Nephron progenitor cell (in vitro differentiated cells): ENCODE measurements at places on chromosomes 16 and 17.

DNA sequence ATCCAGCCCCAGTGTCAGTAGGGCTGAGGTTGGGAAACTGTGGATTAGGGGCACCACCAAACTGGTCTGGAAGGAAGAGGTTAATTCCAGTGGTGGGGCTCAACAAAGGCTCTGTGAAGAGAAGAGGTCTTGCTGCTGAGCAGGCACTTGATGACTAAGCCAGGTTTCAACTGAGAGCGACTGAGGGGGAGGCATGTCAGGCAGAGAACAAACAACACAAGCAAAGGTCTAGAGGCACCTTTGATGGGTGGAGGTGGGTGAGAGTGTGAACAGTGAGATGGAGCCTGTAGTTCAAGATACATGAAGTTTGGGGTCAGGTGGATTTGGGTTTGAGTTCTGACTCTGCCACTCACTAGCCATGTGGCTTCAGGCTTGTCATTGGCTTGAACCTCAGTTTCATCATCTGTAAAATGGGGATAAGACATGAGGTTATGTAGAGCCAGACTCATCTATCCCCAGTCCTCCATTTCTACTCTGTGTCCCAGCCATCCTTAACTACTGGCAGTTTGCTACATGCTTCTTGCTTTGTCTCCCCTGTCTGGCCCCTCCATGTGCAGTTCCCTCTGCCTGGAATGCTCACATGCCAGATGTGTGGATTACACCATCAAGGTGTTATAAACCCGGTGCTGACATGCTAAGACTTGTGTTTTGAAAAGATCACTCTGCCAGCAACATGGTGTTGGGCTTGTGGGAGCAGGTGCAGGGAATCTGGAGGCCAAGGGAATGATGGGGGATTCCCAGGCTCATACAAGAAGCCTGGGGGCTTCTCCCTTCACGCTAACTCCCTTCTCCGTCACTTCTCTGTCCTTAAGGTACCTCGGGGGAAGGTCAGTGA, 3.0 kb upstream of the RMI2 start:
- no peak for DNase-seq

GRCh38 chr16:88803264-88803987, at the start of gene CDT1:
Gene CDT1 (plus strand): TSS chr16:88803789. CDS start chr16:88803832, 43 bp downstream.
- DNase-seq: peak; percentile 84

DNA sequence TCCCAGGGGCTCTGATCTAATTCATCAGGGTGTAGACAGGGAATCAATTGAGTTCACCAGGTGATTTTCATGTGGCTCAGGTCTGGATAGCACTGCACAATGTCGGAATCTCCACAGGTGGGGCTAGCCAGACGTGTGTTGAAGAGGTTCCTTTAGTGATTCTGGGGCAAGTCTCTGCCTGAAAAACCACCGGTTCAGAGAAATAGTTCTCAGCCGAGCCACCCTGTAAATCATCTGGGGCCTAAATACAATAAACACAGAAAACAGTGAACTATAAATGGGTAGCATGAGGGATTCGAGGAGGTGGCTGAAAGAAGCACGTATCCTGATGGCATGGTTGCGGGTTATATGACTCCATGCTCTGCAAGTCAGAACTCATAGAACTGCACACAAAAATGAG, 21.3 kb downstream of the ASPA start:
- DNase-seq: no peak

- peak; percentile 57 for DNase-seq
Measured at GRCh38 chr16:565419-566330, 1.1 kb upstream of the NHLRC4 start.

DNA sequence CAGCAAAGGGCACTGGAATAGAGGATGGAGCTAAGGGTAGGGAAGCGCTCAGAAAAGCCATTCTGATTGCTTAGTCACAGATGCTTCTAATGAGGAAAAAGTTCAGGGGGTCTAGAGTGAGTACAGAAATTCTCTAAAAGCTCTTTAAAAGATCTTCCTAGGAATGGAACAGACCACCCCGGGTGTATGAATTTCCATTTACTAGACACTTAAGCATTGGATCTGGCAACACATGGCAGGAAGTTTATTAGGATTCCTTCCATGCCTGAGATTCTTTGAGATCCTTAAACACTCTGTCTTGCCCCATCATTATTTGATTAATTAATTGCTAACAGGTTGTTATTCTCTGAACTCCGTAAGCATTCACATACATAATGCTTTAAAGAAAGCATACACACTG, 8.5 kb downstream of the KRTAP9-7 start:
- no peak for DNase-seq

- no peak for DNase-seq
Measured at GRCh38 chr17:43979671-43980070, 24.8 kb upstream of the NAGS start.

- DNase-seq: no peak
Measured at GRCh38 chr16:31064882-31065461, 9.1 kb downstream of the ZNF668 start.

GRCh38 chr16:3938471-3938842, 57.9 kb upstream of the CREBBP start:
- DNase-seq: no peak

GRCh38 chr17:75260641-75261335, 618 bp downstream of the GGA3 start:
- DNase-seq: no peak

DNA sequence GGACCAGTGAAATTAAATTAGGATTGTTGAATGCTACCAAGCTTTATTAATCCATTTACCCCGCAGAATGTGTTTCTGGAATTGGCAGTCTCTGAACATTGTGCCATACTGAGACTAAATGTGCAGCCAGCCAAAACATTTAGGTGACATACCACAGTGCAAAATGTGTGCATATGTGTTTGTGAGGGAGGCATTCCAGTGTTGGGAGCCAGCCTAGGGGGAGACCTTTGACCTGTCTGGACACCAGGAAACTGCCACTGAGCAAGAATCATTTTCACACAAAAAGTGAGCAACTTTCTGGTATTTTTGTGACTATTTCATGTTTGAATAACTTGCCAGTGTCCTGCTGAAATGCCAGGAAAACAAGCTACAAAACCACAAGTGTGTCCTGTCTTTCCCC, 64.7 kb upstream of the SLC12A3 start:
- DNase-seq: no peak

- DNase-seq: no peak
Measured at GRCh38 chr16:90004577-90004976, 14.7 kb downstream of the DBNDD1 start.

GRCh38 chr16:70715860-70716357, 30.1 kb upstream of the MTSS2 start:
- no peak for DNase-seq

GRCh38 chr17:34306466-34306865, 12.8 kb upstream of the CCL8 start:
- DNase-seq: no peak

DNA sequence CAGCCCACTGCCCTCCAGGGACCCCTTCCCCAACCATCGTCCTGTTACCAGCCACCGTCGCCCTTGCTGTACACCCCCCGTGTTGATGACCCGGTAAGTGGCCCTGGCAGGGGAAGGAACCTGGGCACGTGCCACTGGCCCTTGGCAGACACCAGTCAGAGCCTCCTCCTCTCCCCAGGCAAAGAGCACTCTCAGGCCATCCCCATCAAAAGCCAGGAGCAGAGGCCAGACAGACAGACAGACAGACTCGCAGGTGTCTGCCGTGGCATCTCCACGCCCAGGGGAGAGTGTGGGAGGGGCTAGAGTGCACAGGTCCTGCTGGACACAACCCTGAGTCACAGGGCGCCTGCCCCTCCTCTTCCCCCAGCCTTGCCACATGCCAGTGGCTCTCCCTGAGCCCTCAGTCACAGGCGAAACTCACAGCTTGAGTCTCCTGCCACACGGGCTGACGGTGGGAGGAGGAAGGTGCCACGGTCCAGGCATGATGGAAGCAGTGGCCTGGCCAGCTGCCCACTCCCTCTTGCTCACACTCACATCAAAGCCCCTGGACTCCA, 7.8 kb downstream of the CLCN7 start:
- DNase-seq: no peak

DNA sequence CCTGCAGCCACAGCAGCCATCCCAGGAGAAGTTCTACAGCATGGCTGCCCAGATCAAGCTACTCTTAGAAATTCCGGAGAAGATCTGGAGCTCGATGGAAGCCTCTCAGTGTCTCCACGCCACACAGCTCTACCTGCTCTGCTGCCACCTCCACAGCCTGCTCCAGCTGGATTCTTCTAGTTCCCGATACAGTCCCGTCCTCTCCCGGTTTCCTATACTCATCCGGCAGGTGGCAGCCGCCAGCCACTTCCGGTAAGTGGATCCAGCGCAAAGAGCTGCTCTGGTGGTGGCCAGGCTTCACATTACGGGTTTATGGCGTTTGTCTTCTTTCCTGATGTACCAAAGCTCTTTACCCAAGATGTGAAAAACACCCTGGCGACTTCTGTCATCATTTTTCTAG, 3.6 kb downstream of the COG1 start:
- peak; percentile 33 for DNase-seq

- no peak for DNase-seq
Measured at GRCh38 chr16:69839798-69840409, 77.8 kb downstream of the WWP2 start.

DNA sequence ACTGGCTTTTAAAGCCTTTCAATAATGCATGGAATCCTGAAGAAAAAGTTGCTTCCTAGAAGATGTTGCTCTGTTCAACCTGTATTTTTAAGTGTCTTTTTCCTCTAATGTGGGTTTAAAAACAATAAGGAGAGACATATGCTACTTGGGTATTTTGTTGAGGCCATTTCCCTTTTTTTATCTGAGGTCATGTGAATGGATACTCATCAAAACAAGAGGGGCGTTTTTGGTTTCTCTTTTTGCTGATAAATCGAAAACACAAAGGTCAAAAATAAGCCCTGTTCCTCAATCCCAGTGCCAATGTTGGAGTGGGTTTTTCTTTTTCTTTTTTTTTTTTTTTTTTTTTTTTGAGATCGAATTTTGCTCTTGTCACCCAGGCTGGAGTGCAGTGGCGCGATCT, 468.0 kb upstream of the RBFOX1 start:
- no peak for DNase-seq

- no peak for DNase-seq
Measured at GRCh38 chr17:15039366-15039765, 225.8 kb downstream of the PMP22 start.

DNA sequence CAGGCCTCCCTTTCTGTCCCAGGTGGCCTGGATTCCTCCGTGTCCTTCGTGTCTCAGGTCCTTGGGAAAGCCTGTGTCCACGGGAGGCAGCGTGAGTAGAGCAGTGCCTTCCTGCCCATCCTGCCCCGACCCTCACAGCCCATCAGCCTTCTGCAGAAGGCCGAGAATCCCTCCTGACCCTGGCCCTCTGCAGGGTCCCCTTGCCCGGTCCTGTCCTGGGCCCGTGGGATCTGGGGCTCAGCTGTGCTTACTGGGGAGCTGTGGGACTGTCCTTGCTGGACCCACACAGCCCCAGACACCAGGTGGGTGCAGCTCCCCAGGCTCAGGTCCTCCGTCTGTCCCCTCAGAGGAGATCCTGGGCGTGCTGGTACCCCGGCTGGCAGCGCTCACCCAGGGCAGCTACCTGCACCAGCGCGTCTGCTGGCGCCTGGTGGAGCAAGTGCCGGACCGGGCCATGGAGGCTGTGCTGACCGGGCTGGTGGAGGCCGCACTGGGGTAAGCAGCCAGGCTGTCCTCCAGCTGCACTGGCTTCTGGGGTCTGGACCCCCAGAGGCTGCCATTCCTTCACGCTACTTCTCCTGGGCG, 3.9 kb downstream of the TELO2 start:
- DNase-seq: no peak

GRCh38 chr16:12356632-12357340, 380.3 kb downstream of the SNX29 start:
- DNase-seq: no peak

DNA sequence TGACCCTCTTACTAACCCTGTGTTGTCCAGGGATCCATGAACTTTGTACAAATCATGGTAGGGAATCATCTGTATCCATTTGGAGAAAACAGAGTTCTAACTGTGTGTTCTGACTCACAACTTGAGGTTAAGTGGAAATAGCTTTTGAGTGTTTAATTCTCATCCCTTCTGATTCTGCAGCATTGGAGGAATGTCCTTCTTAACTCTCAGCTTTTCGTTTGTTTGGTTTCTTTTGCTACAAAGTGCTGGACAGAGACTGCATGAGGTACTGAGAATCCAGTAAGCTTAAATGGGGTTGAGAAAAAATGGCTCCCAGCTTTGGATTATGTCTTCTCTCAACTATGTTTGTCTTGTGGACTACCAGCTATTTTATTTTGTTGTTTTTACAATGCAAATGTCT, 352.1 kb upstream of the KIF2B start:
- no peak for DNase-seq

- DNase-seq: no peak
Measured at GRCh38 chr17:82330322-82331239, 3.0 kb downstream of the SECTM1 start.

- DNase-seq: no peak
Measured at GRCh38 chr16:72036098-72036497, 18.2 kb upstream of the HP start.

- DNase-seq: no peak
Measured at GRCh38 chr17:44176671-44177501, 6.4 kb downstream of the ASB16 start.
